ENCODE measurements at places on chromosomes 5 and 9. TPM values are rescaled to one million over a fixed set of nuclear protein-coding genes. Genes with fewer than 3 reads are reported as not detected.

GRCh38 chr5:10106806-10107205, 142.9 kb downstream of the ATPSCKMT start:
- no peaks in the 10 kb centered on the region for H3K36me3 ChIP-seq
- H3K27me3 ChIP-seq = no peaks in the 10 kb centered on the region
- ATAC-seq = no peak
- H3K4me3 ChIP-seq = no peak overlapping the region

DNA sequence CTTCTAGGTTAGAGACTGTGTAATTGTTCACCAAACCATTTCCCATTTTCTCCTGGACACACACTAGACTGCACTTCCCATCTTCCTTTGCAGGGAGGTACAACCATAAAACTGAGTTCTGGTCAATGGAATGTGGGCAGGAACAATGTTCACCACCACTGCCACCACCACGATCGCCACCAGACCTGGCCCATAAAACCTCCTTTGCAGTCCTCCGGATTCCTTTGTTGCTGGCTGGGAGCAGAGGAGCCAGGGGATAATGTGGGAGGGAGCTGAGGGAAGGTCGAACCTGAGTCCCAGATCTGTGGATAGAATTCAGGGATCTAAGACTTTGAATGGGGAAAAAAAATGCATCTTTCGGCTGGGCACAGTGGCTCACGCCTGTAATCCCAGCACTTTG, 29.4 kb upstream of the EGFLAM start:
- no peak overlapping the region for H3K4me3 ChIP-seq
- ATAC-seq = no peak
- no peak overlapping the region for H3K27ac ChIP-seq

- peaks cover 3% of the 10 kb centered on the region for H3K27me3 ChIP-seq
- no peaks in the 10 kb centered on the region for H3K4me1 ChIP-seq
- H3K36me3 ChIP-seq = no peaks in the 10 kb centered on the region
- no peak overlapping the region for H3K4me3 ChIP-seq
- H3K27ac ChIP-seq = no peak overlapping the region
- ATAC-seq = no peak
These were observed 95.3 kb upstream of the FSTL4 start for GRCh38 chr5:133707629-133708028.

GRCh38 chr5:81268521-81269196, 32.7 kb upstream of the ZCCHC9 start:
- H3K27me3 ChIP-seq = no peaks in the 10 kb centered on the region
- no peaks in the 10 kb centered on the region for H3K36me3 ChIP-seq
- ATAC-seq = no peak
- H3K4me3 ChIP-seq = no peak overlapping the region
- no peaks in the 10 kb centered on the region for H3K4me1 ChIP-seq

DNA sequence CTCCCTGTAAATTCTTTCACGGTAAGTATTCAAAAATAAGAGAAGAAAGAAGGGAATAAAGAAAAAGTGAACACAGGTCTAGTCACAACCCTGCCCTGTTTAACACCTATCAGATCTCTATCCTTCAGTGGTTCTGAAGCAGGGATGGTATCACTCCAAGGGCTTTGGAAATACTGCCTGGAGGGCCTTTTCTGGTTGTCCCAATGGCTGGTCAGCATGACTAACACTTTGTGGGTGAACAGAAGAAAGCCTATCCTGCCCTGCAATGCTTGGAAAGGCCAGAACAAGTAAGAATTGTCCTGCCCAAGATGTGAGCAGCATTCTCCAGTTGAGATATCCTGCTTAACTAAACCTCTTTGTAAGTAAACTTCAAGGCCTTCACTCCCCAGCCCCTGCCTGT, 124.9 kb downstream of the TMEM167A start:
- H3K4me1 ChIP-seq = no peaks in the 10 kb centered on the region
- ATAC-seq = no peak
- H3K27ac ChIP-seq = no peak overlapping the region

DNA sequence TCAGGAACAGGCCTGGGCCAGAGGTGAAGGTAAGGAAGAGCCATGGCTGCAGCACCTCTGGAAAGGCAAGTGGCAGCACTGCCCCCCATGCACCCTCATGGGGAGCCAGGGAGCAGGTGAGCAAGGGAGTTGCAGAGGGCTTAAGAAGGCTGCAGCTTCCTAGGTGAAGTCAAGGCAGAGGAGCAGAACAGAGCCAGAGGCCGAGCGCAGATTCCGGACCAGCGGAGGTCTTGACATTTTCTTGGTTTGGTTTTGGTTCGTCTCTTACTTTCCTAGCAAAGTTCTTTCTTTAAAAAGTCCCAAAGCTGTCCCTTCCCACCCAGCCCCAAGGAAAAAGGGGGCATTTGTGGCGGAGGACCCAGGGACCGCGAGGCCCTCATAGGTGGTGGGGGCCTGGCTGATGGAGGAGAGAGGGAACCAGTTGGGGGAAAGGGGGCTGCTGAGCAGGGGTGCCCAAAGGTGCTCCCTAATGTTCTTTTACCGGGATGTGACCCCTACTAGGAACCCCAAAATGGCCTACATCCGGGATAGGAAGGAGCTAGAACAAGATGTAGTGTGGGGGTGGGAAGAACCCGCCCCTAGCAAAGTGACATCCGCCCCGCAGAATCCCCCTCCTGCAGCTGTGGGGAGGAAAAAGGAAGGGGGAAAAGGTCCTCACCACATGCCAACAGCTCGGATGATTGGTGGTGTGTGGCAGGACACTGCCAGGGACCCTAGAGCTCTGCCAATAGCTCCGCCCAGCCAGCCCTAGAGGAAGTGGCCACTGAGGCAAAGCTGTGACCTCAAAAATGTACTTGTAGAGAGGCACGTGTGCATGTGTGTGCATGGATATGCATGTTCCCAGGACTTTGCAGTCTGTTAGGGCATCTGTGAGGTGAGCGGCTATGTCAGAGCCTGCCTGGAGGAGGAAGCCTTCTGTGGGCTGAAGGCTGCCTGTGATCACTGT, 914 bp upstream of the CD72 start:
- H3K27me3 ChIP-seq = peaks cover 14% of the 10 kb centered on the region
- H3K36me3 ChIP-seq = no peaks in the 10 kb centered on the region
- peak; percentile 41 for ATAC-seq
- no peaks in the 10 kb centered on the region for H3K4me1 ChIP-seq
- H3K27ac ChIP-seq = no peak overlapping the region
- no peak overlapping the region for H3K4me3 ChIP-seq

GRCh38 chr9:3436629-3437420, 89.0 kb downstream of the RFX3 start:
- H3K4me3 ChIP-seq = no peak overlapping the region
- ATAC-seq = no peak
- H3K27me3 ChIP-seq = no peaks in the 10 kb centered on the region
- H3K27ac ChIP-seq = no peak overlapping the region
- H3K36me3 ChIP-seq = no peaks in the 10 kb centered on the region

- H3K27ac ChIP-seq = no peak overlapping the region
- H3K4me3 ChIP-seq = no peak overlapping the region
- no peak for ATAC-seq
These were observed 126.0 kb downstream of the FOXD1 start for GRCh38 chr5:73322437-73323076.

GRCh38 chr5:168216989-168217388, 74.5 kb upstream of the WWC1 start:
- ATAC-seq = no peak
- H3K27me3 ChIP-seq = peaks cover 4% of the 10 kb centered on the region
- H3K4me1 ChIP-seq = no peaks in the 10 kb centered on the region
- no peaks in the 10 kb centered on the region for H3K36me3 ChIP-seq
- no peak overlapping the region for H3K27ac ChIP-seq
- H3K4me3 ChIP-seq = no peak overlapping the region

GRCh38 chr9:976258-976942, at the start of gene DMRT3:
DMRT3 (plus strand) TSS chr9:976655; CDS start chr9:977002, 347 bp downstream.
- H3K36me3 ChIP-seq = no peaks in the 10 kb centered on the region
- peaks cover 25% of the 10 kb centered on the region for H3K4me1 ChIP-seq
- H3K4me3 ChIP-seq = peak within 1 kb of the TSS; percentile 25
- ATAC-seq = no peak

GRCh38 chr5:14915291-14915952, 43.8 kb upstream of the ANKH start:
- no peak overlapping the region for H3K4me3 ChIP-seq
- H3K27ac ChIP-seq = no peak overlapping the region
- H3K36me3 ChIP-seq = no peaks in the 10 kb centered on the region
- H3K27me3 ChIP-seq = no peaks in the 10 kb centered on the region

GRCh38 chr9:6006749-6007057, 8.7 kb downstream of the RANBP6 start:
- H3K4me1 ChIP-seq = peaks cover 60% of the 10 kb centered on the region
- no peaks in the 10 kb centered on the region for H3K36me3 ChIP-seq
- ATAC-seq = no peak
- peak overlapping the region; percentile 99 for H3K27ac ChIP-seq
- peak overlapping the region; percentile 86 for H3K4me3 ChIP-seq
- H3K27me3 ChIP-seq = no peaks in the 10 kb centered on the region

DNA sequence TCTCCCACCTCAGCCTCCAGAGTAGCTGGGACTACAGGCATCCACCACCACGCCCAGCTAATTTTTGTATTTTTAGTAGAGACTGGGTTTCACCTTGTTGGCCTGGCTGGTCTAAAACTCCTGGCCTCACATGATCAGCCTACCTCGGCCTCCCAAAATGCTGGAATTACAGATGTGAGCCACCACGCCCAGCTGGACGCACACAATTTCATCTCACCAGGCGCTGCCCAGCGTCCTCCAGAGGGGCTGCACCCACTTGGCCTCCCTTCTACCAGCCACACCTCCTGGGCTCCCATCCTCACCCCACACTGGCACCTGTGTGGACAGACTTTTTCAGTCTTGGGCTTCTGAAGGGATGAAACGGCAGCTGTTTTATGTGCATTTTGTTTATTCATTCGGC, 3.8 kb upstream of the EXOC3 start:
- no peak overlapping the region for H3K27ac ChIP-seq
- peaks cover 19% of the 10 kb centered on the region for H3K4me1 ChIP-seq
- peaks cover 38% of the 10 kb centered on the region for H3K27me3 ChIP-seq
- ATAC-seq = no peak
- no peaks in the 10 kb centered on the region for H3K36me3 ChIP-seq

GRCh38 chr5:135609981-135610380, 31.2 kb upstream of the CXCL14 start:
- no peak overlapping the region for H3K27ac ChIP-seq
- H3K4me1 ChIP-seq = no peaks in the 10 kb centered on the region
- H3K36me3 ChIP-seq = no peaks in the 10 kb centered on the region
- ATAC-seq = no peak
- no peaks in the 10 kb centered on the region for H3K27me3 ChIP-seq

GRCh38 chr9:95004411-95005277, 278.1 kb downstream of the AOPEP start:
- no peaks in the 10 kb centered on the region for H3K36me3 ChIP-seq
- peak overlapping the region; percentile 97 for H3K4me3 ChIP-seq
- peak overlapping the region; percentile 99 for H3K27ac ChIP-seq
- peaks cover 54% of the 10 kb centered on the region for H3K4me1 ChIP-seq
- peak; percentile 78 for ATAC-seq

- H3K4me1 ChIP-seq = no peaks in the 10 kb centered on the region
- H3K27ac ChIP-seq = no peak overlapping the region
- no peak overlapping the region for H3K4me3 ChIP-seq
- H3K27me3 ChIP-seq = no peaks in the 10 kb centered on the region
These were observed 1.4 kb upstream of the SLC36A2 start for GRCh38 chr5:151348789-151349188.

DNA sequence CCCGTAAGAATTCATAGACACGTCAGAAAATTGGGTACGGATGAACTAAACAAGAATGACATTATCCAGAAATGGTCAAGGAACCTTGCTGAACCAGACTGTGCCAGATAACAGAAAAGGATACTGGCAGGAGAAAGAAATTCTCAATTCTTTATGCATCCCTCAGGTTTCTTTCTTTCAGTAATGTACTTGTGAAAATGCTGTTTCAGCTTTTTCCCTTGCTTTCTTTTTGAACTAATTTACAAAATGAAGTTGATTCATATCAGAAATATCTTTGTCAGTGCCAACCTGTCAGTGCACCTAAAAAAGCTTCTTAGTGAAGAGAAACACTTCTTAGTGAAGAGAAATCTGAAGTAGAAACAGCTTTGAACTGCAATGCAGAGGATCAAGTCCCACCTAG, 643.6 kb upstream of the RORB start:
- H3K4me1 ChIP-seq = no peaks in the 10 kb centered on the region
- H3K27me3 ChIP-seq = no peaks in the 10 kb centered on the region
- no peak overlapping the region for H3K4me3 ChIP-seq
- no peak for ATAC-seq

DNA sequence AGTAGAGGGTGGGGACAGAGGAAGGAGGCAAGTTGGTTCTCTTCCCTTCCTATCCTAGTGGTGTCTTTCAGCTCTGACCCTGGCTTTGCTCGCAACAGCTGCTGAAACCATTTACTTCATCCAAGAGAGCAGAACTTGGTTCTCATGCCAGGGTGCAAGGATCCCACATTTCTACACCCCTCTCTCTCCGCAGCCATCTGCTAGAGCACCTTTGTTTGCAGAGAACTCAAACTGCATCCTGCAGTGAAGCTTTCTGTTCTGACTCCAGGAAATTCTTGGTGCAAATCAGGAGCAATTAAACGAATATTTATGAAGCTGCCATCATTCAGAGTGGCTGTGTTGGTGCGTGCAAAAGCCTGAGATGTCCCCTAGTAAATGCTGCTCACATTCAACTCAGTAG, 31.9 kb downstream of the NEUROG1 start:
- no peak overlapping the region for H3K4me3 ChIP-seq
- no peak overlapping the region for H3K27ac ChIP-seq
- ATAC-seq = no peak
- no peaks in the 10 kb centered on the region for H3K4me1 ChIP-seq

DNA sequence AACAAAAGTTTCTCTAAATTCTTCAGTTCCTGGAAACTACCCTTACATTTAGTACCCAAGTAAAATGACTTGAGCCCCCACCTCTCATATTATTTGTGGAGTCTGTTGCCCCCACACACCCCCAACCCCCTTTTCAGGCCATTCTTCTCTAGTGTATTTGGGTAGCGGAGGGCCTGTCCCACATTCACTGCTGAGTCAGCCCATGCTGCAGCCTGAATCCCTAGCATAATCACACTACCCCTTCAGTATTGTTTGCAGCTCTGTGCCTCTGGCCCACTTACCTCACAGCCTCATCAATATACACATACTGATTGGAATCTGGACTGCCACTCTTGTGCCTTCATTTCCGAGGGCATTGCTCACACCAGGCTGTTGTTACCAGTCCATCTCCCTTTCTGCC, 26.8 kb downstream of the RGS7BP start:
- no peaks in the 10 kb centered on the region for H3K36me3 ChIP-seq
- H3K4me1 ChIP-seq = no peaks in the 10 kb centered on the region
- H3K27me3 ChIP-seq = no peaks in the 10 kb centered on the region
- no peak for ATAC-seq

DNA sequence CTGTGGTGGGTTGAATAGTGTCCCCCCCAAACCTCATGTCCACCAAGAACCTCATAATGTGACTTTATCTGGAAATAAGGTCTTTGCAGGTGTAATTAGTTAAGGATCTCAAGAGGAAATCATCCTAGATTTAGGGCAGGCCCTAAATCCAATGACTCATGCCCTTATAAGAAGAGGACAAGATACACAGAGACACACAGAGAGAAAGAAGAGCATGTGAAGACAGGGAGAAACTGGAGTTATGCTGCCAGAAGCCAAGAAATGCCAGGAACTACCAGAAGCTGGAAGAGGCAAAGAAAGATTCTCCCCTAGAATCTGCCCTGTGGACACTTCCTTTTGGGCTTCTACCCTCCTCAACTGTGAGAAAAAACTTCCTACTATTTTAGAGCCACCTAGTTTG, 8.8 kb downstream of the FAM13B start:
- no peaks in the 10 kb centered on the region for H3K4me1 ChIP-seq
- no peak overlapping the region for H3K4me3 ChIP-seq
- no peaks in the 10 kb centered on the region for H3K36me3 ChIP-seq

Gene MARCHF6
- total RNA-seq = 69.9 TPM

Gene WDR38
- not detected for total RNA-seq

Gene SLC27A6
- 24.0 TPM for total RNA-seq

Gene EPB41L4B
- not detected for total RNA-seq

Gene TMEM252
- not detected for total RNA-seq

Gene F12
- total RNA-seq = not detected

Gene ST8SIA4
- 1.1 TPM for total RNA-seq

Gene SGCD
- total RNA-seq = 8.8 TPM

Gene SLC6A18
- total RNA-seq = not detected

Gene TMEM267
- total RNA-seq = 13.0 TPM

Gene TMC1
- not detected for total RNA-seq

Data from gastroesophageal sphincter (tissue), 4 donors.